ENCODE measurements at places on chromosomes 4 and X. TPM values are rescaled to one million over a fixed set of nuclear protein-coding genes. Genes with fewer than 3 reads are reported as not detected.

Gene MAGEE2
- total RNA-seq, result 2.0 TPM

Gene TBX22
- 0.18 TPM for total RNA-seq

Gene BEX5
- total RNA-seq, result 17.6 TPM

Gene CXXC4
- total RNA-seq, result 14.8 TPM

Gene TRPC3
- total RNA-seq, result 88.6 TPM

Gene TRPC5OS
- not detected for total RNA-seq

Gene SLC10A4
- total RNA-seq, result 1.1 TPM

Gene MAP7D2
- 9.9 TPM for total RNA-seq

Gene MAGEA12
- not detected for total RNA-seq

Gene FGFR3
- total RNA-seq, result 6.5 TPM

Gene TMEM255A
- total RNA-seq, result 2.1 TPM

Gene HAND2
- not detected for total RNA-seq

Gene PNMA6F
- total RNA-seq, result 0.36 TPM

Gene GALNTL6
- total RNA-seq, result 51.1 TPM

Gene TCEANC
- 9.0 TPM for total RNA-seq

Gene TMSB15C
- 38.4 TPM for total RNA-seq

Gene BRS3
- not detected for total RNA-seq

Gene NPY5R
- 4.5 TPM for total RNA-seq

Gene HELT
- not detected for total RNA-seq

Gene F8A3
- 2.0 TPM for total RNA-seq

Gene HERC5
- total RNA-seq, result 1.00 TPM

Gene UGT2B10
- not detected for total RNA-seq

Gene FRAS1
- total RNA-seq, result 28.4 TPM

Gene MTNR1A
- 1.8 TPM for total RNA-seq

Gene CENPVL1
- 2.4 TPM for total RNA-seq

Gene GRID2
- total RNA-seq, result 194 TPM

Gene GRSF1
- total RNA-seq, result 35.8 TPM

Gene FABP2
- total RNA-seq, result not detected

Gene DBET
- total RNA-seq, result not detected

Gene SLC26A1
- 3.0 TPM for total RNA-seq

Gene STPG2
- total RNA-seq, result 3.6 TPM

Gene F11
- not detected for total RNA-seq

Gene PDZD11
- 26.0 TPM for total RNA-seq

Gene H2BW2
- total RNA-seq, result not detected

Gene RAB39B
- total RNA-seq, result 20.1 TPM

Gene GIMD1
- total RNA-seq, result not detected

Gene BANK1
- 0.54 TPM for total RNA-seq

Gene SMIM10L2A
- 6.8 TPM for total RNA-seq

Gene NAA10
- 21.6 TPM for total RNA-seq

Gene CPZ
- 5.0 TPM for total RNA-seq

Gene XPNPEP2
- total RNA-seq, result 1.5 TPM

Gene FSTL5
- total RNA-seq, result 85.7 TPM

Gene ADGRG4
- total RNA-seq, result not detected

Gene TCEAL2
- 16.1 TPM for total RNA-seq

Gene PAGE4
- total RNA-seq, result not detected
